IPS DF 6.9 (cell line): ENCODE measurements at places on chromosomes 1 and 21.

DNA sequence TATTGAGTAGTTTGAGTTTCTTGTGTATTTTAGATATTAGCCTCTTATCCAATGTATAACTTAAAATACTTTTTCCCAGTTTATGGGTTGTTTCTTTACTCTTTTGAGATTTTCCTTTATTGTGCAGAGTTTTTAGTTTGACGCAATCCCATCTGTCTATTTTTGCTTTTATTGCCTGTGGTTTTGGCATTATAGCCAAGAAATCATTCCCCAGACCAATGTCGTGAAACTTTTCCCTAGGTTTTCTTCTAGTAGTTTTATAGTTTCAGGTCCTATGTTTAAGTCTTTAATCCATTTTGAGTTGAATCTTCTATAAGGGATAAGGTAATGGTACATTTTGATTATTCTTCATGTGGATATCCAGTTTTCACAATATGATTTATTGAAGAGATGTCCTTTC is 87.6 kb downstream of the LEPR start:
- no peak for DNase-seq

- no peak for DNase-seq
Measured at GRCh38 chr1:246629030-246629429, 62.8 kb downstream of the CNST start.

- DNase-seq, result no peak
Measured at GRCh38 chr1:27126391-27126790, 28.5 kb downstream of the SLC9A1 start.

GRCh38 chr1:43481491-43481890 is 27.8 kb upstream of the HYI start:
- DNase-seq, result no peak

DNA sequence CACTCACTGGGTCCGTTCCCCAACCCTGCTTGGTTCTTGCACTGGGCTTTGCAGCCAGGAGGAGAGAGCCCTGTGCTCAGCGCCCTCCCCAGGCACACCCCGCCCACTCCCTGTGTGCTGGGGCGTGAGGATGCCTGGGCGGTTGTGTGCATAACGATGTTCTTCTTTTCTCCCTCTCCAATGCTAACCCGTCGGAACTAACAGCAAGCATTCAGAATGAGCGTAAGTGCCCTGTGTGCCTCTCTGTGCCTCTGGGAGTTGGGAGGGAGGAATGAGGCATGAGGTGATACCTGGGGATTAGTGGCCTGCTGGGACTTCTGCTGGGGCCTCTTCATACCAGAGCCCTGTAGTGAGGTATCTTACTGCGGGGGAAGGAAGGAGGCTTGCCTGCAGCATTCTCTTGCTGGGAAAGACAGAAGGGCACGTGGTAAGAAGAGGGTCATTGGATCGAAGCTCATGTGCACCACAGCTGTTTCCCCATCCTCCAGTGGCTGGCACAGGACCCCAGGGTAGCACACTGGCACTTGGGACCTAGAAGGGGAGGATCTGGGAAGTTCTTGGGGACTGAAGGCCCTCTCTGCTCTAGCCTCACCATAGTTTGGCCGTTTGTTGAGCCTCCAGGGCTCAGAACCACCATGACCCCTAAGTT is 79.8 kb downstream of the NFASC start:
- DNase-seq, result no peak

DNA sequence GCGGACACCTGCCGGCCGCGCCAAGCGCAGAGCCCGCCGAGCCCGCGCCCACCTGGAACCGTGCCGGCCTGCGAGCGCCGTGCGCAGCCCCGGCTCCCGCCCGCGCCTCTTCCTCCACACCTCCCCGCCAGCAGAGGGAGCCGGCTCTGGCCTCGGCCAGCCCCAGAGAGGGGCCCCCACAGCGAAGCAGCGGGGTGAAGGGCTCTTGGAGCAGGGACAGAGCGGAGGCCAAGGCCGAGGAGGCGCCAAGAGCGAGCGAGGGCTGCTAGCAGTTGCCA is 50.1 kb upstream of the KRTAP19-8 start:
- no peak for DNase-seq

GRCh38 chr1:31691951-31692350 is 11.9 kb downstream of the COL16A1 start:
- DNase-seq, result no peak

DNA sequence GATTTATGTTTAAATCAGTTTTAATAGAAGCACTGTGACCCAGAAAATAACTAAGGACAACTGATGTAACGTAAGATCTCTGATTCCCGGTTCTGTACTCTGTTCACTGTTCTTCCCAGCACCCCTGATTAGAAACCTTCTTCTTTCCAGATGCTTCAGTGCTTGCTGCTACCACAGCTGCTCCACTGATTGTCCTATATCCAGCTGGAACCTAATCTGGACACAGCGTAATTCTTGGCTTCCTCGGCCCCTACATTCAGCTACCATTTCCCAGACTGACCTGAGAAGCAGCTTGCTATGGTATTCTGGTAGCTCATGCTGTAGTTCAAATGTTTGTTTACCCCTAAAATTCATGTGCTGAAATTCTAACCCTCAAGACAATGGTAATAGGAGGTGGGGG is 302.7 kb downstream of the GRIK1 start:
- no peak for DNase-seq

- no peak for DNase-seq
Measured at GRCh38 chr1:185517808-185518419, 200.9 kb upstream of the IVNS1ABP start.

- no peak for DNase-seq
Measured at GRCh38 chr21:46412521-46413364, 45.9 kb upstream of the DIP2A start.

- DNase-seq, result no peak
Measured at GRCh38 chr1:67393240-67393639, 37.0 kb downstream of the SERBP1 start.

DNA sequence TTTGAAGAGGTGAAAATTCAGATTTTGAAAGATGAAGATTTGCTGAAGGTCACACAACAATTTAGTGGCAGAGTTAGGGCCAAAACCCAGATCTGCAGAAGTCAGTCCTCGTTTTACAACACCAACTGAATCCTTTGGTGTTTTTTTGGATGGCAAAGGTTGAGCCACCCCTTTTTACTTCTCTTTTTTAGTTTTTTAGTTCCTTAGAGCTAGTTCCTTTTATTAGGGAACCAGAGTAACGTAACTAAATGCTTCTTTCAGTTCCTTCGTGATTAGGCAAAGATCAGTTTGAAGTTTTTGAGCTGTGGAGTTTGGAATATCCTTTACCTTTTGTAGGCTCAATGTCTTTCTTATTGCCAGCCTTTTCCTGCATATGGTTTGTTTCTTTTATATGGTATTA is 67.9 kb upstream of the ARID1A start:
- no peak for DNase-seq

GRCh38 chr1:244460197-244460596 is 876 bp upstream of the CATSPERE start:
- DNase-seq, result no peak

DNA sequence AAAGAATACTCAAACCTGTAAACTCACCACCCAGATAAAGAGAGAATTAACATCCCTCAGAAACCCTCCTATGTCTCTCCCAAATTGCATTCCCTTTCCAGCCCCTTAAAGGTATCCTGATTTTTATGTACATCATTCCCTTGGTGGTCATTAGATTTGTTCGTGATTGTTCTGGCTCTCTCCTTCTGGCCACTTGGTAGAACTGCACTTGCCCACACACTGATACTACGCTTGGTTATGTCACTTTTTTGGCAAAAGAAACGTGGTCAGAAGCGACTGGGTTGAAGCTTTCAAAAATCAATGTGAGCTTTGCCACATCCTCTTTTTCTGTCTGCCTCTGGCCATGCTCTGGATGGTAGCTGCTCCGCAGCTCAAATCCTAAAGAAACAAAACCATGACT is 76.3 kb downstream of the KRTAP19-8 start:
- DNase-seq, result no peak

- DNase-seq, result peak; percentile 78
Measured at GRCh38 chr1:15584489-15585363, at the start of gene AGMAT. Gene AGMAT, minus strand, starts transcription at chr1:15585051. Its CDS starts 84 bp downstream, at chr1:15584967.

GRCh38 chr1:145892486-145893087 is 6.9 kb upstream of the ANKRD35 start:
- no peak for DNase-seq

GRCh38 chr1:29332204-29332603 is 95.9 kb downstream of the PTPRU start:
- peak; percentile 81 for DNase-seq

DNA sequence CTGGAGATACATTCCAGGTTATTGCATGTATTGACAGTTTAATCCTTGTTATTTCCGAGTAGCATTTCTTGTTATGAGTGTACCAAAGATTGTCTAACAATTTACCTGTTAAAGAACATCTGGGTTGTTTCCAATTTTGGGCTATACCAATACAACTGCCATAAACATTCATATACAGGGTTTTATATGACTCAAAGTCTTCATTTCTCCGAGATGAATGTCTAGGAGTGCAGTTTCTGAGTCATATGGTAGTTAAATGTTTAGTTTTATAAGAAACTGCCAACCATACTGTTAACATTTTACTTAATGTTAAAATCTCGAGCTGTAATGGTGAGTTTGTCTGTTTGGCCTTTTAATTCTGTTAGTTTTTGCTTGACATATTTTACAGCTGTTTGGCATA is 10.0 kb downstream of the RAB4A start:
- no peak for DNase-seq

- DNase-seq, result no peak
Measured at GRCh38 chr1:75845576-75845975, 48.9 kb downstream of the MSH4 start.
